CD4-positive, alpha-beta memory T cell (primary cell): ENCODE measurements at places on chromosomes 1 and 21.

DNA sequence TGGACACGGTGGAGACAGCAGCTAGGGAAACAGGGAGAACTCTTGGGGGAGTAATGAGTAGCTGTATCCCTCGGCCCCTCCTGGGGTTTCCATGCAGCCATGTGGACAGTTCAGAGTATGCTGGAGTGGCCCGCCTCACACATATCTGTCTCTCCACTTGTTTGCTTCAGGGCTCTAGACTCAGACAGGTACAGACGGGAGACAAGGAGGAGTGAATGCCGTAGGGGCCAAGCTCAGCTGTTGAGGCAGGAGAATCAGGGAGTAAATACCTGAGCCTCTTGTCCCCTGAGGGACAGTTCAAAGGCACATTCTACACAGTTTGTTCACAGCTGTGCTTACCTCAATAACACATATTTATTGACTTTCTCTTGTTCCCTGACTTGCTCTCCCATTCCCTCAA lies 7.7 kb upstream of the PTGFRN start:
- H3K27ac ChIP-seq, result no peak overlapping the region
- H3K36me3 ChIP-seq, result no peaks in the 10 kb centered on the region
- H3K27me3 ChIP-seq, result no peaks in the 10 kb centered on the region
- no peak for DNase-seq
- no peaks in the 10 kb centered on the region for H3K4me1 ChIP-seq

GRCh38 chr21:41823906-41824305 lies 55.2 kb downstream of the PRDM15 start:
- no peaks in the 10 kb centered on the region for H3K36me3 ChIP-seq
- no peaks in the 10 kb centered on the region for H3K27me3 ChIP-seq
- no peak overlapping the region for H3K4me3 ChIP-seq
- no peak overlapping the region for H3K27ac ChIP-seq

- H3K4me1 ChIP-seq, result no peaks in the 10 kb centered on the region
- DNase-seq, result no peak
- H3K4me3 ChIP-seq, result no peak overlapping the region
These were observed 401.3 kb downstream of the CAMTA1 start for GRCh38 chr1:7186382-7187111.

GRCh38 chr21:46604975-46605766 lies at the start of gene S100B:
Gene S100B (minus strand): TSS chr21:46605082. CDS start chr21:46602415, 2,667 bp downstream.
- H3K27me3 ChIP-seq, result no peaks in the 10 kb centered on the region
- peaks cover 24% of the 10 kb centered on the region for H3K4me1 ChIP-seq
- no peaks in the 10 kb centered on the region for H3K36me3 ChIP-seq
- no peak for DNase-seq
- H3K27ac ChIP-seq, result no peak within 1 kb of the TSS

GRCh38 chr1:76038287-76039004 lies 36.1 kb upstream of the ST6GALNAC3 start:
- H3K27ac ChIP-seq, result no peak overlapping the region
- H3K36me3 ChIP-seq, result no peaks in the 10 kb centered on the region
- no peak for DNase-seq
- H3K4me1 ChIP-seq, result no peaks in the 10 kb centered on the region

DNA sequence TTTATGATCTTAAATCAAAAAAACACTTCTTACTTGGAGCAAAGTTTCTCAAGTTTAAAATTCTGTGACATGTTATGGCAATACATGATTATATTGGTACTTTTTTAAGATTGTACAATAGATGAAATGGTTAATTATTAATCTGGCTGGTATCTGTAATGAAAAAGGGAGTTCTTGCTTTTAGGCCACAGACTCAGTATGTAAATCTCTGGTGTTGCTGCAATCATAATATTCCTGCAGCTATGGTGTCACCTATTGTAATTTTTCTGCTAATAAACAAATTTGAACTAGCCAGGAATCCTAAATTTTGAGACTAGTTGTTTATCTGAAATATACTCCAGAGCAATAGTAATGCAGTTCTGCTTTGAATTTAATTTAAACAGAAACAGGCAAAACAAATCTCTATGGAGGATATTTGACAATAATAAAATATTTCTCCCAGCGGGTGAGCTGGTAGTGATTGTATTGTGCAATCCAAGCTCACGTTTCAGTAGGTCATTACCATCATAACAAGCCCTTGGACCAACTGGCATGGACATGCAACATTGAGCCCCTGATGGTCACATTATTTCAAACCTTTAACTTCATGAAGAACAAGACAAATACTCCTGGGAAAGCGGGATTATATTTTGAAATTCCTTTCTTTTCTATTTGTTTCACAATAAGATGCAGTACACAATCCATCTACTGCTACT lies 77.2 kb upstream of the USH2A start:
- H3K4me3 ChIP-seq, result no peak overlapping the region
- DNase-seq, result no peak
- no peak overlapping the region for H3K27ac ChIP-seq
- no peaks in the 10 kb centered on the region for H3K27me3 ChIP-seq
- no peaks in the 10 kb centered on the region for H3K4me1 ChIP-seq
- H3K36me3 ChIP-seq, result no peaks in the 10 kb centered on the region
